ENCODE measurements at places on chromosomes 1 and 21. TPM values are rescaled to one million over a fixed set of nuclear protein-coding genes. Genes with fewer than 3 reads are reported as not detected.

SPRR1B gene
- total RNA-seq = not detected

OR2L3 gene
- total RNA-seq = not detected

DNA sequence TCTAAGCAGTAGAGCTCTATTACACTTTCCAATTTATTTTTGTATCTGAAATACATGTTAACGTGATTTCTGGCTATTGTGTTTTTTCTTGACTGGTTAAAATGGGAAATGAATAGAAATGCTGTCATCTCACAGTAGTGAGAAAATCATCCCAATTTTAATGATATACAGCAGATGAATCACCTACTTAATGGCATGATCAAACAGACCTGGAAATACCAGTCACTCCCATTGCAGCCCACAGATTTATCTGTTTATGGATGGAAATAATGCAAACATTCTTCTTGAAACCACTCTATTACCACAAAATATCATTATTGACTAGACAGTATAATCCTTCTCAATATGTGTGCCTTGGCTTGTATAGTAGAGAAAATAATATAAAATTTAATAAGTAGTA is 497.8 kb upstream of the ADAMTS5 start:
- no peak overlapping the region for H3K27ac ChIP-seq
- H3K4me1 ChIP-seq = no peaks in the 10 kb centered on the region
- H3K4me3 ChIP-seq = no peak overlapping the region
- H3K27me3 ChIP-seq = no peaks in the 10 kb centered on the region
- H3K36me3 ChIP-seq = no peaks in the 10 kb centered on the region

DNA sequence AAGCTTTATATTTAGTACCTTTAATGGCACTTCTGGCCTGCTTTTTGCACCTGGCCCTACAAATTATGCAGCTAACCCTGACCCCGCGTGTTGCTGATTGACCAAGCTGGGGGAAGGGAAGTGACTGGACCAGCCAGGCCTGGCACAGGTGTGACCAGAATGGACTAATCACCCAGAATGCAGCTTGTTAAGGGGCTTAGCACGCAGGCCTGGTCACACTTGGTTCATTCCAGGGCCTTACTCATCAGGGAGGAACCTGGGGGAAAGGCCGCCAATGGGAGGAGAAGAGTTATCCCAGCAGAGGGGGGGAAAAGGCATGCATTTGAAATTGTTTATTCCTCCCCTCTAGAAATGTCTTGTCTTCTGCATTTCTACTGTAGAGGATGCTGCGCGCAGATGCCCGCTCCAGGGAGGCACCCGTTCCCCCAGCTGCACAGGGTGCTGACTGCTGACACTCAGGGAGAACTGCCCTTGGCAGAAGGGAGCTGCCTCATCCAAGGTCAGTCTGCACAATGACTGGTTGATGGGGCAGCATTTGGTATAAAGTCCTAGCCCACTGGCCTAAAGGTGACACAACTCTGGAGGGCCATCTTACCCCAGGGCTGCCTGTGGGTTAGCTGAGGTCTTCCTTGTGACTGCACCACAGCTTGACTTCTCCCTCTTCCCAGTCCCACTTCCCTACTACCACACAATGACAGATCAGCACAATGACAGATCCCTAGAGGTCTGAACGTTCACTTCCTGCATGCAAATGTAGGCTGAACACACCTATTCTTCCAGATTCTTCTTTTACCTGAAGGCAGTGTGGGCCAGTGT is 29.0 kb downstream of the DHCR24 start:
- no peaks in the 10 kb centered on the region for H3K27me3 ChIP-seq
- no peak overlapping the region for H3K4me3 ChIP-seq
- H3K36me3 ChIP-seq = peaks cover 2% of the 10 kb centered on the region
- no peak overlapping the region for H3K27ac ChIP-seq
- no peak for DNase-seq
- no peaks in the 10 kb centered on the region for H3K4me1 ChIP-seq
